Eye (tissue), 1 donor: ENCODE measurements at places on chromosomes 7 and 10.

GRCh38 chr7:105691082-105691679 lies 109.9 kb upstream of the EFCAB10 start:
- DNase-seq, result peak; percentile 65

- DNase-seq, result no peak
Observed at GRCh38 chr7:30142710-30143109, 7.9 kb downstream of the MTURN start.

DNA sequence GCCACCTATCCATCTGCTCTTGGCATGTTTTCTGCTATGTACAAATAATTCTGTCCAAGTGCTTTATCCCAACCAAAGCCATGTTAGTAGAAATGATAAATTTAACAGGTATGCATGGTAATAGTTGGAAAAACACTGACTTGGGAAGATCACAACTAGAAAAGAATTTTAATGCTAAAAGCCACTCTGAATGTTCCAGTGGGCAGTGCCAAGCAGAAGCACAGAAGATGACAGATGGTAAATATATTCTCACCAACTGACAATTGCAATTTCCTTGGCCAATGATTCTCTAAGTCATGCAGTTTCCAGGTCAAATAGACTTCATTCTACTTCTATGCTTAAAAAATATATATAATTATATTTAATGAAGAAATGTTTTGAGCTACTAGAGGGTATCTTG lies 83.6 kb upstream of the SEMA3C start:
- no peak for DNase-seq

DNA sequence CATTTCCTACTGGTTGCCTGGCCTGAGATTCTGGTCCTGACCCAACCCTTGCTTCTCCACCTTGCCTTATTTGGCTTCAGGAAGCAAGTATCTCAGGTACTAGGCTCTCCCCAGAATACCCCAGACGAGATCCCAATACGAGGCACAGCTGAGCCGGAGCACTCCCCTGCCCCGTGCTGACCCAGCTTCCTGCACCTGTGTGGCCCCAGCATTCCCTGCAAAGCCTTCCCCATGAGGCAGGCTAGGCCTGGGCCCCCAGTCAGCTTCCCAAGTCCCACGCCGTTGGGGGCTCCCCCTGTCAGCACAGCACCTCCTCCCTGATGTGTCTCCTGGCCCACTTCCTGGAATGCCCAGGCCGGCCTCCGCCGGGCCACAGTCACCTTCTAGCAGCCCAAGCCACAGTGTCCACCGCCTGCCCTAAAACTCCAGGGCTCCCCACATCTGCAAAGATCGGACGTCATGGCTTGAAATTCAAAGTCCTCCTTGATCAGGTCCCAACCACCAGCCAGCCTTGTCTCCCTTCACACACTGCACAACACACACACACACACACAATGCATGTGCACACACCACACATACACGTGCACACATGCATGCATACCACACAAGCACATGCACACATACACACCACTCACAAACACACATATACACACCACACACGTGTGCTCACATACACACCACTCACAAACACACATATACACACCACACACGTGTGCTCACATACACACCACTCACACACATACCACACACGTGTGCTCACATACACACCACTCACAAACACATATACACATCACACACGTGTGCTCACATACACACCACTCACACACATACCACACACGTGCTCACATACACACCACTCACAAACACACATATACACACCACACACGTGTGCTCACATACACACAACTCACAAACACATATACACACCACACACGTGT lies 78.9 kb upstream of the FOXK1 start:
- no peak for DNase-seq

GRCh38 chr10:91788527-91788926 lies 9.7 kb upstream of the TNKS2 start:
- DNase-seq, result no peak

DNA sequence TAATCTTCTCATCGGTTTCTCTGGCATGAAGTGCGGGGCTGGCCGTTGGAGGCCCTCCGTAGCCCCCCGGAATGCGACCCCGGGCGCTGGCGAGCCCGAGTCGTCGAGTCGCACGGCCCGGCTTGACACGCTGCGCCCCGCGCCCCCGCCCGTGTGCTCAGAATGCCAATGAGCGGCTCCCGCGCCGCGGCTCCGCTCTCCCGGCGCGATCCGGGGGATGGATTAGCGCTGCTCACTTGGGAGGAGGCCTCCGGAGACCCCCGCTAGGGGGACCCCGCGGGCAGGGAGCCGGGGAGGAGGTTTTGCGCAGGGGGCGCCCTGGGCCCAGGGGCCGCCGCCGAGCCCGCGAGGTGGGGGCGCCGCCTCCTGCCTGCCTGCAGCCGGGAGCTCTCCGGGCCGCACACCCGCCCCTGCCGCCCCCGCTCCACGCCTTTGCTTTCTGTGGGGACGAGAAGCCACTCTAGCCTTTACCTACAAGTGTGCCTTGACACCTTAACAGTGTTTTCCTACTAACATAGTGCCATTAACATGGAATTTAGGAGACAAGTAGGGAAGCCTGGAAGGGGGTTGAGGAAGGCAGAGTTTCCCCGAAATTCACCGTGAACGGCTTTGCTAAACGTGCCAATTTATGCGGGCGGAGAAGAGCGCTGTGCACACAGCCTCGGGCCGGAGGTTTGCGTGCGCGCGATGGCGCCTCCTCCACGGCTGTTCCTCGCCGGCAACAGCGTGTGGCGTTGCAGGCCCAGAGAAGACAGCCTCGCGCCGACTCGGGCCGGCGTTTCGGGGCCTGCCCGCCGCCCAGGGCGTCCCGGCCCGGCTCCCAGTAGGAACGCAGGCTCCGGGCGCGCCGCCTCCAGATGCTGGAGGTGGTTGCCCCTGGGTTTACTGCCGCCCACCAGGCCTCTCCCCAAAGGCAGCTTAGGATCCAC lies 7.1 kb downstream of the SHH start:
- DNase-seq, result peak; percentile 86

DNA sequence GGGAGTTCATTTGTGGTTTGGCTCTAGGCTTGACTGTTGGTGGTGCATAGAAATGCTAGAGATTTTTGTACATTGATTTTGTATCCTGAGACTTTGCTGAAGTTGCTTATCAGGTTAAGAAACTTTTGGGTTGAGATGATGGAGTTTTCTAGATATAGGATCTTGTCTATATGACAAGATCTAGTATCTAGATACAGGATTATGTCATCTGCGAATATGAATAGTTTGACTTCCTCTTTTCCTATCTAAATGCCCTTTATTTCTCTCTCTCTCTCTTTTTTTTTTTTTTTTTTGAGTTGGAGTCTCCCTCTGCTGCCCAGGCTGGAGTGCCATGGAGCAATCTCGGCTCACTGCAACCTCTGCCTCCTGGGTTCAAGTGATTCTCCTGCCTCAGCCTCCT lies 62.9 kb downstream of the MGAM2 start:
- no peak for DNase-seq

DNA sequence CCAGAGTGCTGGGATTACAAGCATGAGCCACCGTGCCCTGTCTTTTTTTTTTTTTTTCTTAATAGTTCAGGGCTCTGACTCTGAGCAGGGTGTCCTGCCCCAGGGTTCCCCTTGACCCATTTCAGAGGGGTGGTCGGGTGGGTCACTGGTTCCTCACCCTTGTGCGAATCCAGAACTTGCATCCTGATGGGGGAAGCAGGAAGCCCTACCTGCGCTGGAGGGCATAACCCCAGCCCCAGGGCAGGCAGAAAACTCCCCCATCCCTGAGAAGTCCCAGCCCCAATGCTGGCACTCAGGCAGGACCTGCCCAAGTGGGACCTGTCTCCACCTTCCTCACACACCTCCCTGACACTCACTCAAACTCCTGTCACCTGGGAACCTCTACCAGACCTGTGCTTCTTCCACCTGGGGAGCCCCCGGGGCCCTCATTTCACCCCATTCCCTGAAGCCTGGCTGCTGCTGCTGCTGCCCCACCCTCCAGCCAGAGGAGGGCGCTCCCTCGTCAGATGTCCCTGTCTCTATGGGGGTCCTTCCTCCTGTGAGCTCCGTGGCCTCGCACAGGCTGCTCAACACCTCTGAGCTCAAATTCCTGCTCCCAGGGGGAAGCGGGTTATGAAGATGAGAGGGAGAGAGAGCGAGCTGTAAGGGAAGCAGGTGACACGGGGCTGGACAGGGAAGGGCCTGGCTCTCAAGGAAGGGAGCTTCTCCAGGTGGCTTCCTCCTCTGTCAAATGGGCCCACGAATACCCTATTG lies 15.1 kb upstream of the ZNF273 start:
- peak; percentile 50 for DNase-seq

DNA sequence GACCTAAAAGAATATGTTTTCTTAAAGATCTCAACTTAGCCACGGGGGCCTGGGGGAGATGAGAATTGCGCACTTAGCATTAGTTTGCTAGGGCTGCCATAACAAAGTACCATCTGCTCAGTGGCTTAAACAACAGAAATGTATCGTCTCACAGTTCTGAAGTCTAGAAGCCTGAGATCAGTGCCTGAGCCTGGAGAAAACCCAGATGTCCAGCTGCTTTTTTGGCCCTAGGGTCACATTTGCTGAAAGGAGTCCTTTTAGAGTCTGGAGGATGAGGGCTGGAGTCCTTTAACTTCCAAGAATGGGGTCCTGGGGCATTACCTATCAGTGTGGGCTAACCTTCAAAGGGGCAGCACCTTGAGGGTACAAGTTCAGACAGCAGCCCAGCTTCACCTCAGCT lies 48.2 kb downstream of the SMURF1 start:
- DNase-seq, result no peak

- DNase-seq, result no peak
Observed at GRCh38 chr10:133511907-133512528, 15.1 kb upstream of the CYP2E1 start.

DNA sequence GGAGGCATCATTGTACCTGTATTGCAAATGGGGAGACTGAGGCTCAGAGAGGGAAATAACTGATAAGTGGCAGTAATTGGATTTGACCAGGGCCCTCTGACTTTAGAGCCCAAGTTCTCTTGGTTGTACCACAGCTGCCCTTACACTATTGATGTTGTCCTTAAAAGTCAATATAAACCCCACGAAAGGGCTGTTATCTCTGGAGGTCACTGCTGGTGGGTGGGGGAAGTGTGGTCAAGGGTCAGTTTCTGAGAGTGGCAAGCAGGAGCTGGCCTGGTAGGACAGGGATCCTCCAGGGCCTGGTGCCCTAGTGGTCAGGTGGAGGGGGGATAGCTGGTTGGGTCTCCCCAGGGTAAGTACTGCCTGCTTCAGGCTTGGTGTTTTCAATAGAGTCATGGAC lies 44.2 kb upstream of the AQP1 start:
- DNase-seq, result no peak

- no peak for DNase-seq
Observed at GRCh38 chr10:116451711-116452337, 24.2 kb downstream of the PNLIPRP3 start.

- DNase-seq, result peak; percentile 7
Observed at GRCh38 chr7:40865441-40866233, 730.8 kb downstream of the SUGCT start.

GRCh38 chr10:71547876-71548846 lies 151.4 kb downstream of the CDH23 start:
- DNase-seq, result peak; percentile 94

GRCh38 chr7:123727071-123727837 lies 21.5 kb downstream of the WASL start:
- DNase-seq, result no peak

DNA sequence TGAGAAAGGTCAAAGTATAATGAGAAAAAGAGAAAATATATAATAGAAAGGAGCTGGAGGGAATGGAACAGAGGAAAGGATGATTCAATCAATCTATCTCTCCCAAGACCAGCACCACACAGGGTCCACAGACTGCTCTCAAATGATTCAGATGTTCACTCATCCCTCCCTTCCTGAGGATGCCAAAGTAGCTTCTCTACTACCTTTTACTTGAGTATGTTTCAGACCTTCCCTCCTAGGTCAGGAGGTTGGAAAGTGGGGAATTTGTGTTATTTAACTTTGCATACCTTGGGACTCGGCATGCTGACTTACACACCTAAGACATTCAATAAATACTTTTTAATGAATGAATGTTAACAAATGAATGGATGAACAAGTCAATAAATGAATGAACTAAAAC lies 30.6 kb downstream of the CPVL start:
- DNase-seq, result no peak

DNA sequence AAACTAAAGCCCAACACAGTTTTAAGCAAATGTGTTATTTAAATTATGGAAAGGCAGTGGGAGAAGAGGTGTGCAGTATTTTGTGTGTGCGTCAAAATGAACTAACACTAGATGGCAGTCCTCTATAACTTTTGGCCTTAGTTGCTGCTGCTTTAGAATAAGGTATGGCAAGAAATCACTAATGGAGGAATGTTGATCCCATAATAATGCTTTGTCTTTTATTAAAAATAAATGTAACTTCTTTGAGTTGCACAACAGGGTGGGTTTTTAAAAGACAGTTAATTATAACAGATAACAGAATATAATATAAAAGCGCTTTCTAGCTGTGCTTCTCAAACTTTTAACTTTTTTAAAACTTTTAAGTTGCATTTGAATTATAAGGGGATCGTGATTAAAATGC lies 56.4 kb downstream of the BBS9 start:
- peak; percentile 80 for DNase-seq

DNA sequence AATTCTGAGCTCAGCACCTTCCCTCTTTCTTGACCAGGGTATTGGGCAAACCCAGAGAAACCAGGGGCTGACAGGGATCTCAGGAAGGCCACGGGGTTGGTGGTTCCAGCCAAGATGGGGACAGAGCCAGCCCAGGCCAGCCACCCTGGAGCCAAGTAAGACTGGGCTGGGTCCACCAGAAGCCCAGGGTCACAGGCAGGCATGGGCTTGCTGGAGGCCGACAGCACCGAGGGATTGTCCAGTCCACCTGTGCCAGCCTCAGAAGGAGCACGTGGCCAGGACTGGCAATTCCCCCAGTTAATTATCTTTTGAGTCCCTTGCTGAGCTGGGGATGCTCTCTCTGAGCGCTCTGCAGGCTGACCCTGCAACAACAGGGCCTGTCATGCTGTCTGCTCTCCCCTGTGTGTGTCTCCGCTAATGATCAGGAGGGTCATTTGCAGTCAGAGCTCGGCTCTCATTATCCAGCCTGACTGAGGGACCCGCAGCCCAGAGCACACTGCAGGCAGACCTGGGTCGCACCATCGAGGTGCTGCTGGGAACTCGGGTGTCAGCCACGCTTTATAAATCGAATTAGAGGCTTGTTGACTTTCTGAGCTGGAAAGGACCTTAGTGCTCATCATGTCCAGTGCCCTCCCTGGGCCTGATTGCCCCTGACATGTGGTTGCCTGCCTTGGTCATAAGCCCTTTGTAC lies 69.5 kb upstream of the PPIF start:
- DNase-seq, result peak; percentile 72

DNA sequence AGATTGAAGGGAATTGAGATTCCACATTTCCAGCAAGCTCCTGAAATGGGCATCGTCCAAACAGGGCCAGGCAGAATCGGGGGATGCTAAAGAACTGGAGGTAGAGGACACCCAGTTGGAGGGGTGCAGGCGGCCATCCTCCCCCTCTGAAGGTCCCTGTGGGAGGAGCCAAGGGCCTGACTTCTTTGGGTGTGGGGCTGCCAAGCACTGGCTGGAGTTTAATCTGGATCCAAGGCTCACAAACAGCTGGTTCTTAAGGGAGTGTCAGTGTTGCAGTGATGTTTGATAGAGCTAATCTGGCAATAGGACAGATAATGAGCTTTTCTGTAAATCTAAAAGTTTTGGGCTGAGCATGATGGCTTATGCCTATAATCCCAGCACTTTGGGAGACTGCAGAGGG lies 20.8 kb downstream of the TSPAN14 start:
- no peak for DNase-seq

GRCh38 chr7:110867771-110868170 lies 223.2 kb upstream of the LRRN3 start:
- DNase-seq, result peak; percentile 72

GRCh38 chr7:134886353-134887057 lies 99.8 kb upstream of the AGBL3 start:
- DNase-seq, result peak; percentile 51
